MCF 10A (cell line): ENCODE measurements at places on chromosomes 4 and X. TPM values are rescaled to one million over a fixed set of nuclear protein-coding genes. Genes with fewer than 3 reads are reported as not detected.

OPHN1 gene
- total RNA-seq: 4.0 and 4.8 TPM in 2 replicates

BMP3 gene
- total RNA-seq: not detected in 2 replicates

DNA sequence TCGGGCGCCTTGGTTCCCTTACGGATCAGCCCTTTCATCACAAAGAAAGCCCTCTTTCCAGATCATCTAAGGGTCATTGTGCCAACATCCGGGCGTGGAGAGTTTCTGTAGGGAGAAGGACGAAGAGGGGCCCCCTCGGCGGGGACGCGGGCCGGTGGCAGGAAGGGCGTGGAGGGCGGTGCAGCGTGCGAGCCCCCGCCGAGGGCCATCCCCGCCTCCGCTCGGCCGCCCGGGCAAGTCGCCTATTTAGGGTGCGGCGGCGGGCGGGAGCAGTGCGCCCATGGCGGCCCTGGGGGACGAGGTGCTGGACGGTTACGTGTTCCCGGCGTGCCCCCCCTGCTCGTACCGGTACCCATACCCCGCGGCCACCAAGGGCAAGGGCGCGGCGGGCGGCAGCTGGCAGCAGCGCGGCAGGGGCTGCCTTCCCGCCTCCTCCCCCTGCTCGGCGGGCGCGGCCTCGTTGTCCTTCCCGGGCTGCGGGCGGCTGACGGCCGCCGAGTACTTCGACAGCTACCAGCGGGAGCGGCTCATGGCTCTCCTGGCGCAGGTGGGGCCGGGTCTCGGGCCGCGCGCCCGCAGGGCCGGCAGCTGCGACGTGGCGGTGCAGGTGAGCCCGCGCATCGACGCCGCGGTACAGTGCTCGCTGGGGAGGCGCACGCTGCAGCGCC lies at the start of gene ZAR1:
Gene ZAR1 (plus strand): TSS at position 241 of the 668 bp plus-strand sequence. CDS start 40 bp downstream, at position 281.
- peak; percentile 4 for DNase-seq

GRCh38 chrX:78957049-78957767 lies 12.0 kb downstream of the P2RY10 start:
- no peak for DNase-seq

GRCh38 chrX:48003367-48003757 lies 427 bp downstream of the ZNF182 start:
- DNase-seq: no peak

ANK2 gene
- total RNA-seq: 37.4 and 41.2 TPM in 2 replicates

EPGN gene
- total RNA-seq: 96.9 and 129 TPM in 2 replicates

DNA sequence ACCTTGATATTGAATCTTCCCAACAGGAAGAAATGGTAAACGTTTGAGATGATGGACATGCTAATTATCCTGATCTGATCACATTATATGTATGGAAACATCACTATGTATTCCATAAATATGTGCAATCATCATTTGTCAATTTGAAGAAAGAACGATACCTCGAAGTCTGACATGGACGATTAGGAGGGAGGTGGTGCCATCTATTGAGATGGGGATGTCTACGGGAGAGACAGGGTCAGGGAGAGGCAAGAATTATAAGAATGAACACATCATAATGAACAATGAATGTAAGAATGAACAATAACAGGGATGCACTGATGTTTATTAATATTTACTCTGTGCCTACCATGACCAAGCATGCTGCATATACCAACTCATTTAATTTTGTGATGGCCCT lies 93.7 kb upstream of the SOD3 start:
- no peak for DNase-seq

GRCh38 chrX:28649541-28649940 lies 62.3 kb downstream of the IL1RAPL1 start:
- DNase-seq: peak; percentile 3

NMU gene
- total RNA-seq: 4.7 and 8.5 TPM in 2 replicates

DNA sequence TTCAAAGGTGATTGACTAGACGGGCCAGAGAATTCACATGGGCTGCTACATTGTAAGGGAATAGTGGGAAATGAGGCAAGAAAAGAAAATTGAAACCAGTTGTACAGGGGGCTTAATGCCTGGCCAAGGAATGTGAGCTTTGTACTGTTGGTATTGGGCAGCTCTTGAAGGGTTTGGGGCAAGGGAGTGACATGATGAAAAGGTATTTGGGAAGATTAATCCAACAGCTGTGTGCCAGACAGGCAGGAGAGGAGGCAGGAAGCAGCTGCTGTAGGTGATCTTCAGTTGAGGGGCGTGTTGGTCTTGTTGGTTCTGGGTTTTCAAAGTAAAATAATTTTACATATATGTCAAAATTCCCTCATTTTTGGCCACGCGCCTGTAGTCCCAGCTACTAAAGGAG lies 384.5 kb upstream of the TENM3 start:
- no peak for DNase-seq

DNA sequence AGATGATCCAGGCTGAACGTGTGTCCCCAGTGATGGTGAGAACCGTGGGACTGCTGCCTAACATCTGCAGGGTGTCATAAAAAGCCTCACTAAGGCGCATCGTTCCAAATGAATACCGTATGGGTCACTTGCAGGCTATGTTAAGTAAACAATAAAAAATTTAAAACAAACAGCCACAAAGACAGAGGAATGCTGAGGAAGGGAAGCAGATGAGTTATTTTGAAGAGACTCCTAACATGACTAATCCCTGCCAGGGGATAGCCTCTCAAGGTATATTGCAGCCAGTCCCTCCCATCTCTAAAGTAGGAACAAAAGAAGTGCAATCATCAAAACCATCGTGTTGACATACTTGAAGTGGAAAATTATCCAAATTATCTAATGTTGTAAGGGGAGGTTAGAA lies 83.8 kb downstream of the UNC5C start:
- DNase-seq: peak; percentile 39

CT45A3 gene
- total RNA-seq: not detected in 2 replicates

GRCh38 chr4:71126719-71127118 lies 133.3 kb downstream of the DCK start:
- DNase-seq: peak; percentile 71

DNA sequence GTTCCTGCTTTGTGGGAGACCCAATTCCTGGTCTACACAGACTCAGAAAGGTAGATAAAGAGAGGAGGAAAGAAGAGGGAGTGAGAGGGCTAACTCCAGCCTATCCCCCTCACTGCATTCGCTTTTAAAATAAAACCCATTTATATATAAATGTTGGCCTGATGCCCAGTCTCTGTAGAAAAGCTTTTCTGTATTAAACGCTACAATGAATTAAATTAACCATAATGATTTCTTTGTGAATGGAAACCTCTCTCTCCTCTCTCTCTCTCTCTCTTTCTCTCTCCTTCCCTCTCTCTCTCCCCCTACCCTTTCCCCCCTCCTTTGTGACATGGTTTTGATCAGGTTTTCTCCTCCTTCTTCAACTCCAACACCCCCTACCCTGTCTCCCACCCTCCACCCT lies 34.8 kb downstream of the PJA1 start:
- no peak for DNase-seq

IL2RG gene
- total RNA-seq: 1.5 TPM in 1 of 2 replicates, not detected in the other

GRCh38 chr4:4477796-4478195 lies 64.1 kb downstream of the STX18 start:
- DNase-seq: no peak

MAP7D2 gene
- 0.19 TPM in 1 of 2 replicates, not detected in the other for total RNA-seq

DNA sequence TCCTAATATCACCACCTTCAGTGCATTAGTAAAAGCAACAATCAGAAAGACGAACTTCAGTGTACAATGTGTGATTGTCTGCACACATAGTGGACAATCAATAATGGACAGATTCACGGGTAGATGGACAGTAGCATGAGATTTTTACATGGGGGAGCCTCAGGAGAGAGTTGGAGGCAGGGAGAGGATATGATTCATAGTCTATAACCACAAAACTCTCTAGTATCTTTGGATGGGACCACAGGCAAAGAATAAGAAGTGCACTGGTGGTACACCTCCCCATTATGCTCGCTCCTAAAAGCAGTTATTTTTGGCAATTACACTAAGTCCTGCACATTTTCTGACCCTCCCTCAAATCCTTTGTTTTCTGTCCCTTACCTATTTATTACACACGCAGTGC lies 624.4 kb upstream of the ACTRT1 start:
- peak; percentile 9 for DNase-seq

GATA1 gene
- not detected in 2 replicates for total RNA-seq

DNA sequence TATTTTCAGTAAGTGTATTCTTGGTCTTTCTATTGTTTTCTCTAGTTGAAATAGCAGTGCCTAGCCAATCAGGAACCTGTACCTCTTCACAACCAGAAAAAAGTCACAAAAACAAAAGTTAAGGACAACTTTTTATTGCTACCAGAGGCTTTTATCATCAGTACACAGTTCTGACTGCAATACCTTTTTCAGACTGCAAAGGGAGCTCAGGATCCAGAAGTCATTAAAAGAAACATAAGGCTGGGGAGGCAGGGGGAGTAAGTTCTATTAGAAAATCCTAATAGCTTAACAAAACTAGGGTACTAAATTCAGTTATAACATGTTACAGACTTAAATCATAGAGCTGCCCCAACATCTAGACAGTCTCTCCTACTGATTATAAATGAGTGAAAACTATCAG lies 28.8 kb downstream of the CCNI start:
- DNase-seq: peak; percentile 18

- no peak for DNase-seq
These were observed 160.3 kb upstream of the ANK2 start for GRCh38 chr4:112889199-112889598.

DNA sequence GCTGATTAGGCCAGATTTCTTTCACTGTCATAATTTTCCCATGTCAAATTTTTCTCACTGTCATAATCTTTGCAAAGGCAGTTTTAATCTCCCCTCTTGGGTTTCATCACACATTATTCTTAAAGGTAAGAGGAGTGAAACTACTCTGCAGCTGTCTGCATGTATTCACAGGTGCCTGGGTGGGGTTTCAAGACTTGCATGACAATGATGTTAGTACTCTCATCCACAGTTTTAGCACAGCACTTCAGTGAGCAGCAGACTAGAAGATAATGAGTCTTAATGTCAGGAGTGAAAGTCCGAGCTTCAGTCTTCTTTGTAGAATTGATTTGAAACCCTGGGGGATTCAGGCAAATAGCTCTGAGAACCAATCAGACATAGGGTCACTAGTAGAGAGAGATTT lies 182.5 kb upstream of the GALNT7 start:
- DNase-seq: no peak

- no peak for DNase-seq
These were observed 20.3 kb downstream of the ATP2B3 start for GRCh38 chrX:153537526-153538295.

GRCh38 chr4:184541907-184542306 lies 67.6 kb upstream of the IRF2 start:
- no peak for DNase-seq

GRCh38 chrX:107750861-107751445 lies 24.6 kb downstream of the TSC22D3 start:
- no peak for DNase-seq

DNA sequence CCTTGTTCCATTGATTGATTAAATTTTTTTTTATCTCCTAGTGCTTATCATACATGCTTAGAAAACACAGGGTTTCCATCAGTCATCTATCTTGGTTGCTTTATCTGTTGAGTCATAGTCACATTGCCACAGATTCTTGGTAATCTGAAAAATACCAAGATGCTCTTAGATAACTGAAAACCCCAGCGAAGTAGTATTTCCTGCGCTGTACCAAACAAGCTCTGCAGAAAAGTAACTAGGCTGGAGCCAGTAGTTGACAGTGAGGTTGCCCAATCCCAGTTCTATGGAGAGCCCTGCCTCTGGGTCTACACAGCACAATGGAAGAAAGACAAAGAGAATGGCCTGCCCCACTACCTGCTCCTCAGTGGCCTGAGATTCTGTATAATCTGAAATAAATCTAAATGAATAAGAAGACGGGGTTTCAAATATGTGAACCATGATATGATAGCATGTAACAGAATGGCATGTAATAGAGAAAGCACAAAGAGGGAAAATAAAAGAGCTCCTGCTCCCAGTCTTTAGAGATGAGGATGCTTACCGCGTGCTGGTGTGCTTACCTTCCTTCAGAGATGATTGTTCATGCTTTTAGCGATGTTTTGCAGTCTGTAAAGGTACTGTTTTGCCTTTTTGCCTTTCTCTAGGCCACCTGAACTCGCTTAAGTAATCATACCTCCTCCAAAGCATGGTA lies 55.3 kb upstream of the RAPGEF2 start:
- no peak for DNase-seq

DNA sequence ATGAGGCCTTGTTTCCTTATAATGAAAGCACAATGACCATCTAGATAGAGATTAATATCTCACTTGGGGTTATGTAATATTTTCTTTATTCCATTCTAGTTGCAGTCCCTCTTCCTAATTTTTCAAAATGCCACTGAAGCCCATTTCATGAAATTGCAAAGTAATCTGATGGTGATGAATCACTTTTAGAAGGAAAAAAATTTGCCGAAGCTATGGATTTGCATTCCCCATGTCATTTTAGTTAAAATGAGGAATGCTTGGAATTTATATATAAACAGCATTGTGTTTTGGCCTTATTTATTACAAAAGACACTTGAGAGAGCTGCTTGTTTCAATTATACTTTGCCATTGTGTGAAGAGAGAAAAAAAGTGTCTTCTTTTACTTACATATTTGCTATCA lies 241.7 kb upstream of the TEX13A start:
- DNase-seq: no peak

ASB9 gene
- 0.68 TPM in 1 of 2 replicates, not detected in the other for total RNA-seq

DNA sequence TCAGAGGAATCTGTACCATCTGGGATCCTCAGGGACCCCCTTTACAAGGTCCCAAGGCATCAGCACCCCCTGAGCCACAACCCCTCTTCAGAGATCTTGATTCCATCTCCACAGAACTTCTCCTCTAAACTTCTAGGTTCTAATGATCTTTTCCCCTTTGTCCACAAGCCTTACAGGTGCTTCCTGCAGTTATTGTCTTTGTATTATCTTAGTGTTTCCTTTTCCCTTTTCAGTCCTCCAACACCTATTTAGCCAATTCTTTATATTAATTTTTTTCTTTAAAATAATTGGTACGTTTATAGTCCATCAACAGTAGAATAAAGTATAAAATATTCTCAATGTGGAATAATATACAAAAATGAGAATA lies 35.2 kb upstream of the FAM241A start:
- DNase-seq: no peak

DNA sequence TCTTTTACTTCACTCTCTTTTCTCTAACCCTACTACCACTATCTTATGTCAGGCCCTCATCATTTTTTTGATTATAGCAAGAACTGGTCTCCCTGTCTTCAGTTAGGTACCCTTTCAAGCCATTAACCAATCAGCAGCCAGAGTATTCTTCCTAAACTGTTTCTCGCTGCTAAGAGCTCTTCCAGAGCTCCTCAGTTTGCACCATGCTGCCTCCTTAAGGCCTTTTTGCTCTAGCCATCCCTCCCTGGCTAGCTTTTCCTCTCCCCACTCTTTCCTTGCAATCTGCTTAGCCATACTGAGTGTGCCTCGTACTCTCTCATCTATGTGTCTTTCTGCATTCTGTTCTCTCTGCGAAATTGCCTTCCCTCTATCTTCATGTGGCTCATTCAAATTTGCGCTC lies 32.9 kb downstream of the KIF4A start:
- no peak for DNase-seq

- no peak for DNase-seq
These were observed 108.3 kb downstream of the ANXA10 start for GRCh38 chr4:168200685-168201084.

- DNase-seq: no peak
These were observed 11.3 kb downstream of the SLC38A5 start for GRCh38 chrX:48458711-48459110.

DNA sequence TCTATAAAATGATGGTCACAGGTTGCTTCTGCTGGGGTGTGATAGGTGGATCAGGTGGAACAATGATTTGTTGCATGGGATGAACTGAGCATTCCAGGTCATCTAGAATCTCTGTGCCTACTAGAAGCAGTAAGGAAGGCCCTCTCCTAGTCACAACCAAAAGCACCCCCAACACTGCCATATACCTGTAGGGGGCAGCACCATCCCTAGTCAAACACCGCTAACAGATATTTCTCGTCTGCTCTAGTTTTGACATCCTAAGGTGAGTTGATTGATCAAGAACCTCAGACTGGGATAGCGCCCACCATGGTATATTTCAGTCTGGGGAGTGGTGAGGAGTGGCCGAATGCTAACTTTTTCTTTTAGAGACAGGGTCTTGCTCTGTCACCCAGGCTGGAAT lies 160.2 kb downstream of the NHS start:
- peak; percentile 78 for DNase-seq
